HCEC 1CT (cell line): ENCODE measurements at places on chromosomes 5 and 9.

GRCh38 chr5:1490376-1490775, 33.4 kb downstream of the LPCAT1 start:
- DNase-seq = no peak

GRCh38 chr9:136950656-136951276, 1.3 kb upstream of the LCN12 start:
- DNase-seq = no peak

- DNase-seq = peak; percentile 3
Observed at GRCh38 chr5:107783551-107783950, 112.8 kb upstream of the EFNA5 start.

DNA sequence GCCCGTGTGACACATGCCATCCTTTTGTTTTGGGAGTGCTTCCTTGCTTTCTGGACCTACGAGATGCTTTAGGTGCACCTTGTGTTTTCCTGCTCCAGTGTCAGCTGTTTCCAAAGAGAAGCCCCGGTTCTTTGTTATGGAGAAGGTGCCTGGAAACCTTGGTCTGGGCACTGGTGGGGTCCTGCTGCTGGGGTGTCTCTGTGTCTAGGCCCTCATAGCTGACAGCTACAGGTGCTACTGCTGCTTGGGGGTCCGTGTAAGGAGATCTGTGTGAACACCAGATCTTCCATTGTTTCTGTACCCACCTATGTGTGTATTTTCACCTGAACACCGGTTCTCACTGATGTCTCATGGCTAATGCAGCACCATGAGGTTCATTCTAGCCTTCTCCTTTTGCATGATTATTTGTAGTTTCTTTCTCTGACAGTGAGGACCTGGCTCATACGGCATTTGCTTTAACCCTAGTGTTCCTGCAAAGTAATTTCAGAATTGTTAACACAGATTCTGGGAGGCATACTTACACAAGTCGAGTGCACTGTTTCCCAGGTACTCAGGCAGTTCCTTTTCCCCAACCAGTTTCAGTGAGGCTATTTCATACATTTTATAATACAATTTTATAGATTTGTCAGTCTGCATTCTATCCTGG, 13.2 kb upstream of the FAM120AOS start:
- no peak for DNase-seq

GRCh38 chr9:3360245-3360644, 165.6 kb downstream of the RFX3 start:
- no peak for DNase-seq
